Glutamatergic neuron (in vitro differentiated cells): ENCODE measurements at places on chromosomes 4 and X. TPM values are rescaled to one million over a fixed set of nuclear protein-coding genes. Genes with fewer than 3 reads are reported as not detected.

DNA sequence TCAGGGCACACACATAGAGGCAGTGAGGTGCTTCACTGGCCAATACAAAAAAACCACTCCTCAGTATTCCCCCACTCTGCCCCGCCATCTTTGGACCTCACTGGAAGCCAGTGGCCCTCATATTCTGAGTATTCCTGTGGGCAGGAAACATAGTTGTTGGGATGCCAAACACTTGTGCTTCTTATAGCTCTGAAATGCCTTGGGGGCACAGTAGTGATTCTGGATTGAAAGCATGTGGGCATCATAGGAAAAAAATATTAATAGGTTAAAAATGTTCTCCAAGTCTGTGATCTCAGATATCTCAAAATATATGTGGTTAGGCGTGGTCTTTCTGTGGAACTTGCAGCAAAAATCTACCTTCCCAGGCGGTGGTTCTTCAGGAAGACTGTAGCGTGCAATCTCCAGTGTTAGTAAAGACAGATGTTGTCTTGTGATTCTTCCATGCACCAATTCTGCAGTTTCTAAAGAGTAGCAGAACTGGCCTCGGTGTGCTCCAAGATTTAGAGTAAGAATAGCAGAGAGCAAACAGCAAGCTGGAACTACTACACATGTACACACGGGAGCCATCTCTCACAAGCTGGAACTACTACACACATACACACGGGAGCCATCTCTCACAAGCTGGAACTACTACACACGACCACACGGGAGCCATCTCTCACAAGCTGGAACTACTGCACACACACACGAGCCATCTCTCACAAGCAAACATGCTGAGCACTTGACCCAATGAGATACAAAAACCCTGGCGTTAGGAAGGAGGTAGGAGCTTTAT is 8.0 kb upstream of the TENM3 start:
- H3K4me1 ChIP-seq, result no peaks in the 10 kb centered on the region
- H3K4me3 ChIP-seq, result no peak overlapping the region
- no peaks in the 10 kb centered on the region for H3K36me3 ChIP-seq
- no peak for DNase-seq
- no peak overlapping the region for H3K27ac ChIP-seq

GRCh38 chr4:97911236-97911906 is 231.9 kb downstream of the STPG2 start:
- no peak for DNase-seq
- H3K4me3 ChIP-seq, result no peak overlapping the region
- peaks cover 2% of the 10 kb centered on the region for H3K27me3 ChIP-seq
- no peaks in the 10 kb centered on the region for H3K36me3 ChIP-seq
- H3K4me1 ChIP-seq, result no peaks in the 10 kb centered on the region
- H3K27ac ChIP-seq, result no peak overlapping the region

- no peak overlapping the region for H3K27ac ChIP-seq
- H3K4me3 ChIP-seq, result no peak overlapping the region
- DNase-seq, result no peak
- no peaks in the 10 kb centered on the region for H3K4me1 ChIP-seq
- H3K27me3 ChIP-seq, result no peaks in the 10 kb centered on the region
These were observed 20.3 kb upstream of the SLC25A4 start for GRCh38 chr4:185122681-185123345.

GRCh38 chr4:98602270-98602669 is 56.1 kb downstream of the TSPAN5 start:
- H3K27ac ChIP-seq, result no peak overlapping the region
- no peak overlapping the region for H3K4me3 ChIP-seq
- peaks cover 22% of the 10 kb centered on the region for H3K36me3 ChIP-seq

MAGEA9B gene
- total RNA-seq, result not detected

GRCh38 chr4:1517592-1518411 is 111.6 kb upstream of the NKX1-1 start:
- H3K36me3 ChIP-seq, result no peaks in the 10 kb centered on the region
- H3K27ac ChIP-seq, result no peak overlapping the region

DNA sequence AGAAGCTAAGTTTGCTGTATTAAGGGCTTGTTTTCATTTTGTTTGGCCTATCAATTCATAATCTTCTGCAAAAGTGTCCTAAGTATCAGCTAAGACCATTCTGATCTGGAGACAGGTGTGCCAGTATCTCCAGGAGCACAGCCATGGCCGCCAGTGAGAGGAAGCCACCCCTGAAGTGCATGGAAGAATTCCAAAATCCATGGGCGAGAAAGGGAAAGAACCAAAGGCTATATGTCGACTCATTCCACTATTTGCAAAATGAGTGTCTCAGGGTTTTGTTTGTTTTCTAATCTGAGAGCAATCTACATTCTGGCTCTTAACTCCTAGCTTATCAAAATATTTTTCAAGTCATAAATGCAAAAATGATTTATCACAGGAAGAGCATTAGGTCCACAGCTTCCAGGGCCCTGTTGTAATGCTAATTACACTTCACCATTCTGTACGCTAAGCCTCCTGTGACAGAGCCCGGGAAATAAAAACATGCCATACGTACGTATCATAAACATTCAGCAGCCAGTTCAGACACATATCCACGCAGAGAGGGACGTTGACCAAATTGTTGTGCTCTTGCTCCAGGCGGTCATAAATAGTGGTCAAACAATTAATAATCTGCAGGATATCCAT is 137.3 kb upstream of the FTHL17 start:
- H3K4me1 ChIP-seq, result peaks cover 2% of the 10 kb centered on the region
- H3K36me3 ChIP-seq, result no peaks in the 10 kb centered on the region
- H3K27ac ChIP-seq, result no peak overlapping the region

DNA sequence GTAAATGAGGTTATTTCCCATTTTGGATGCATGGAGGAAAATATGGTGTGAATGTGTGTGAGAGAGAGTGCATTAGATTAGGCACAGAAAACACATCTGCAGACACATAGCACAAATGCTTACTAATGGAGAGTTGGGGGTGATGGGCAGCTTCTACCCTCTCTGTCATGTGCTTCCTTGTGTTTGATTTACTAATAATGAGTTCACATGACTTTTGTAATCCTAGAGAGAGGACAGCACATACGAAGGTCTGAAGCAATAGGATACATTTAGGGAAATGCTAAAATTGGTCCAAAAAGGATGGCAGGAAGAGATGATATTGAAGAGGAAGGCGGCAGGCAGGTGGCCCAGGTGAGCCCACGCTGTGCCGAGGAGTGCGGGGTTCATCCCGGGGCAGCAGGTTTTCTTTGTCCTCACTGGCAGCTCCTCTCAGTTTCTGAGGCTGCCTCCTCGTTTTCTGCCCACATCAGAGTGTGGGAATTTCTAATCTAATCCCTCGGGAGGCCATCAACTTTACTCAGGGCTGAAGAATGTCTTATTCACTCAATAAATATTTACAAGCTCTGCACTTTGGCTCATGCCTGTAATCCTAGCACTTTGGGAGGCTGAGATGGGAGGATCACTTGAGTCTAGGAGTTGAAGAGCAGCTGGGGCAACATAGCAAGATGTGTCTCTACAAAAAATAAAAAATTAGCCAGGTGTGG is 15.9 kb upstream of the MAP9 start:
- H3K27ac ChIP-seq, result no peak overlapping the region
- no peak overlapping the region for H3K4me3 ChIP-seq
- H3K36me3 ChIP-seq, result no peaks in the 10 kb centered on the region
- H3K27me3 ChIP-seq, result peaks cover 2% of the 10 kb centered on the region

PITX2 gene
- 1.3 TPM for total RNA-seq

DNA sequence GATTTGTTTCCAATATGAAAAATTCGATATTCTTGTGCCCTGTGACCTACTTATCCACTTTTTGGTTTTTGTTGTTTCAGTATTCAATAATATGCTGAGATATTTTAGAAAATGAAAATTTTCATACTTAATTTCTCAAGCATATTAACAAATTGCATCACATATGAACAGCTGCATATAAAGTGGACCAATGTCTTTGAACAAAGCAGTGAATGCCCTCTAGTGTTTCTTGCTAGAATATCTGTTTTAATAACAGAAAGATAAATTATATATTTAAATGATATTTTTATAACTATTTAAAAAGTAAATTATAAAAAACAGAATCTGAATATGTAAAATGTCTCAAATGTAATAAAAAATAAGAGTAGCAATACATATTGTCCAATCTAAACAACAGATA is 31.7 kb upstream of the INTU start:
- H3K27ac ChIP-seq, result no peak overlapping the region
- H3K4me1 ChIP-seq, result peaks cover 3% of the 10 kb centered on the region
- DNase-seq, result no peak
- no peak overlapping the region for H3K4me3 ChIP-seq

CCKAR gene
- total RNA-seq, result not detected

DNA sequence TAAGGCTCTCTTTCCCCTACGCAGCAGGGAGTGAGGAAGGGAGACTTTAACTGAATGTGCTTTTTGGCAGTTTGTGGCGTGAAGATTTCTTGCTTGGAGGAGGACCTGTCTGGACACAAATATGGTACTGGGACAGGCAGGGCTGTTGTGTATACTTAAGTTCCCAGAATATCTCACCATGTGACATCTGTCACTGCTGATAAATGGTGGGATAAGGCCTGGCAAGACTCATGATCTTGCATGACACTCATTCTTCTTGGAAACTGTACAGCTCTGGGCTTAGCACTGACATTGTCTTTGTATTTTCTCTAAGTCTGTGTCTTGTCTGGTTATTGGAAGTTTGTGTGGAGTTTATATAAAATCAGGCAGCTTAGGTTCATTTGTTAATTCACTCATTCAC is 93.1 kb downstream of the STK32B start:
- H3K4me3 ChIP-seq, result no peak overlapping the region
- H3K27me3 ChIP-seq, result no peaks in the 10 kb centered on the region
- H3K4me1 ChIP-seq, result no peaks in the 10 kb centered on the region
- H3K36me3 ChIP-seq, result no peaks in the 10 kb centered on the region
- no peak overlapping the region for H3K27ac ChIP-seq

TRMT44 gene
- 23.3 TPM for total RNA-seq

HELT gene
- total RNA-seq, result not detected

GRCh38 chrX:9343971-9344370 is 120.9 kb upstream of the TBL1X start:
- H3K4me1 ChIP-seq, result peaks cover 11% of the 10 kb centered on the region
- no peak overlapping the region for H3K27ac ChIP-seq
- no peak overlapping the region for H3K4me3 ChIP-seq
- no peaks in the 10 kb centered on the region for H3K36me3 ChIP-seq
